ENCODE measurements at places on chromosomes 12 and 14.

GRCh38 chr14:23125011-23125410 lies 6.0 kb upstream of the CEBPE start:
- no peak for DNase-seq

DNA sequence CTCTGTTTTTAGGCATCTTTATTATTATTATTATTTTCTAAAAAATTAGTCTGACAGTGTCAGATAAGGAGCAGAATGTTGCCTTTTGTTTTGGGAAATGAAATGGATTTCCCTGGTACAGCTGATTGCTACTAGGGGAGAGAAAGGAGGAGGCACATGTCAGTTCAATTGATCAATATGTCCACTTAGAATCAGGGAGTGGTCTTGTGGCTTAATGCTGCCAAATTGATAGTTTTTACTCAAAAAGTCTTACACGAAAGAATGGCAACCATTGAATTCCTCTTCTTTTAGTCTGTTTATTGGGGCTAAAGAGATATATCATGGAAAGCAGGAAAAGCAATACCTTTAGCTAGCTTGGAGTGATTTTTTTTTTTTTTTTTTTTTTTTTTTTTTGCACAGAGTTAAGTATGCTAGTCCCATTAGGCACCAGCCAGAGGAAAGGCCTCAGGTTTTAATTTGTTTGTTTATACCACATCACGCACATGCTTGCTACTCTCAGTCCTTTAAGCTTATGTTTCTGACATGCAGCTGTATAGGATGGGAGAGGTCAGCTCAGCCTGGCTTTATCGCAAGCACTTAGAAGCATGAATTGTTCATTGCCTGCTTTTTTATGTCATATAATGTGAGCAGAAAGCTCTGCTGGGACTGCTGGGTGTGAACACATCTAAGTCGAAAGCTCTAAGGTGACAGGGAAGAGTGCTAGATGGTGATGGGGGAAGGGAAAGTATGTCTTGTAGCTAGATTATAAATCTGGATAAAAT lies 1.4 kb downstream of the AKAP6 start:
- no peak for DNase-seq

- no peak for DNase-seq
Measured at GRCh38 chr14:35653045-35653444, 119.1 kb downstream of the INSM2 start.

GRCh38 chr12:30268041-30268440 lies 427.6 kb downstream of the IPO8 start:
- no peak for DNase-seq

GRCh38 chr12:2733493-2734355 lies 61.0 kb upstream of the FKBP4 start:
- no peak for DNase-seq

DNA sequence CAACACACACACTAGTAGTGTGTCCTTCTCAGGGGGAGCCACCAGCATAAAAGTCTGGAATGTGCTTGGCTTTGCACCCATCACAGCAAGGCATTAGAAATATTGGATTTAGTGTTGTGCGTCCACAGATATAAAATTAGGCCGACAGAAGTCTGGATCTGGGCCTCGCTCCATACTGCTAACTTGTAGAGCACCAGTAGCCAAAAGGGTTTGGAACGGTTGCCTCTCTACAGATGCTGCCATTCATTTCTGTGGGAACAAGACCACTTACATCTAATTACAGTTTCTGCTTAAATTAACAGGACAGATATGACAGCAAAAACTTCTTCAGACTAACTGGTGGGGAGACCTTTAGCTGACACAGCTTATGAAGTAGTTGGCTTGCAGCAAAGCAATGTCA lies 94.2 kb downstream of the EXOC5 start:
- DNase-seq = no peak

- DNase-seq = no peak
Measured at GRCh38 chr12:24719293-24719721, 229.6 kb downstream of the BCAT1 start.

DNA sequence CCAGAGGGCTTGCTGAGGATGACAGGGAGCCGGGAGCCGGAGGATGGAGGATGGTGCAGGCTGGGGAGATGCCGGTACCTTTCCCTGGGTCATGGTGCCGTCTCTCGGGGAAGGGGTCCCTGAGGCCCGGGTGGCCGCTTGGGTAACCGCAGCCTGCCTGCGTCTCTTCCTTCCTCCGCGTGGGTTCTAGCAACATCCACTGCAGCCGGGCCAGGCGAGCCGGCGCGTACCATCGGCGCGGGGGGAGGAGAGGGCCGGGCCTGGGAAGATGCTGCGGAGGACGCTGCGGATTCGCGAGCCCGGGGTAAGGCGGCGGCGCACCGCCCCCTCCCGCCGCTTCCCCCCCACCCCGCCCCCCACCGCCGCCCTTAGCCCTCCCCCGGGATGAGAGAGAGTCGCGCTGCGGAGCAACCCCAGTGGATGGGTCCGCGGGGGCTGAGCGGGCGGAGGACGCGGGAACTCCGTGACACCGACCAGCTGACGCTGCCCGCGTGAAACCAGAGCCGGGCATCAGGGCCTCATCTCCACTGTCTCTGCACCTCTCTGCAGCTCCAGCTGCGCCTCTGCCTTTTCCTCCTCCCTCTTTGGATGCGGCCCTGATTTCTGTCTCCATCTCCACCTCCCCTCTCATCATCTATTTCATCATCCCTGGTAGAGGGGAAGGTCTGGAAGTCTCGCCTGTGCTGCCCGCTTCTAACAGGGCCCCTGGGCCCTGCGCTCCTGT lies at the start of gene FAIM2:
TSS of gene FAIM2 (minus strand) at position 201 of the 724 bp plus-strand sequence. CDS start at position 93, 108 bp downstream.
- no peak for DNase-seq

- no peak for DNase-seq
Measured at GRCh38 chr12:20527417-20528163, 159.3 kb downstream of the PDE3A start.

GRCh38 chr14:94213021-94213420 lies 38.9 kb downstream of the PPP4R4 start:
- peak; percentile 37 for DNase-seq
